ENCODE measurements at places on chromosomes 3 and 15.

DNA sequence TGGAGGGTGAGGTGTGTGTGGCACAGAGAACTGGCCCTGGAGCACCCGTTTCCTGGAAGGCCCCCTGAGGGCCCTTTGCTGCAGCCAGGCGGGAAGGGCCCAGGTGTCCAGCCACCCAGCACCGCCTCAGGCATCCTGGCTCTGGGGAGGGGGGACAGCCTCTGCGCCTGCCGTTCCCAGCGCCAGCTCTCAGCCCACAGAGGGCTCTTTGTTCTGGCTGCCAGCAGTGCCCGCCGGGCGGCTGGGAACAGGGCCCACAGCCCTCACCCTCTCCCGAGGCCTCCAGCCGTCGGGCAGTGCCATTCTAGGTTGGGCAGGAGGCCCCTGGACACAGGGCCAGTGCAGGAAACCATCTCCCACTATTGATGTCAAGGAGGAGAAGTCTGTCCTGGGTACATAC, 8.3 kb downstream of the SLC38A3 start:
- DNase-seq: no peak

DNA sequence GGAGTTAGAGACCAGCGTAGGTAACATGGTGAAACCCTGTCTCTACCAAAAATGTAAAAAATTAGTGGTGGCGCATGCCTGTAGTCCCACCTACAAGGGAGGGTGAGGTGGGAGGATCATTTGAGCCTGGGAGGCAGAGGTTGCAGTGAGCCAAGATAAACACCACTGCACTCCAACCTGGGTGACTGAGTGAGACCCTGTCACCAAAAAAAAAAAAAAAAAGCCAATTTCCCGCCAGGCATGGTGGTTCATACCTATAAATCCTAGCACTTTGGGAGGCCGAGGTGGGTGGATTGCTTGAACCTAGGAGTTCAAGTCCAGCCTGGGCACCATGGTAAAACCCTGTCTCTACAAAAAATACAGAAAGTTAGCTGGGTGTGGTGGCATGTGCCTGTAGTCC, 6.9 kb downstream of the CNOT10 start:
- DNase-seq: no peak

DNA sequence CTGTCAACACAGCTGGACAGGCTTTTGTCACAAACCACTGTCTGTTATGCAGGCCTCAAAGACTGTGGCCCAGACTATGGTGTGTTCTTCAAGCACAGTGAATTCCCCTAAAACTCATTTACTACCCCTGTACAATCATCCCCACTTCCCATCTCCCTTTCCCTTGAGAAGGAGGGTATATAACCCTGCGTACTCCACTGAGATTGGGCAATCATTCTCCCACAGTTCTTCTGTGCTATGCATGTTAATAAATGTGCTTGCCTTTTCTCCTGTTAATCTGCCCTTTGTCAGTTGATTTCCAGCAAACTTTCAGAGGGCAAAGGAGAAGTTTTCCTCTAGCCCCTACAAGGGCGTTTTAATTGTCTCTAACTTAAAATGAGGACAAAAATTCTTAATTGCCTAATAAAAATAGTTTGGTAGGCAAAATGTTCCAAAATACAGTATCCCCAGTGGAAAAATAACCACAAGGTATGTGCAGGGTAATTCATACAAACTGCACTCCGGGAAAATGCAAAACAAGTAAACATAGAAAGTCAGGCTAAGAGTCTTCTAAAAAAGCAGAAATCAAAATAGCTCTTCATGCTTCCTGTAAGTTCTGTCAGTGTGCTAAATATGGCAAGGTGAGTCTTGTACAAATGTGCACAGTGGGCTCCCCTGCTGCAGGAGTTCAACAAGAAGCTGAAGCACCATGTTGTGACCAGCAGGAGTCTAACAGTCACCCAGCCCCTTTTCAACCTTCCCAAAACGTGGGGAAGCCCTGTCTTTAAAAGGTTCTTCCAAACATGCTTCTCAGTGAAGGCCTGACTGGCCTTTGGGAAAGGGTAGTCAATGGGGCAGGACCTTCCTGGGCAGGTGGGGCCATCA, 10.2 kb downstream of the ATP10A start:
- no peak for DNase-seq

GRCh38 chr3:184317201-184317600, 2.8 kb downstream of the EIF4G1 start:
- DNase-seq: peak; percentile 7

DNA sequence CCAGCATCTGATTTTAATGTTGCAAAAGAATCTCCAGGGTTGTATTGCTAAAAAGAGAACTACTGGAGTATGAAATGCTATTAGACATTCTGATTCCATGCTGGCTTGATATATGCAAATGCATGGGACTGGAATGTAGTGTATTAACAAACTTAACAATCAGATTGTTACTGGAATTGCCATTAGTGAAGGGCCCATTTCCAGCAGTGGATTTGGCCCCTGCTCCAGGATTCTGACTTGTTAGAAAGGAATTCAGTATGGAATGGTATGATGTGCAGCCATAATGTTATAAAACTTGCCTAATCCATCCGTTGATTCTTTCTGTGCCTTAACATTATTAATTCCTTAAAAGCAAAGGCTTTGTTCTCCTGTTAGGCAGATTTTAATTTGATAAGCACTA, 7.9 kb downstream of the ARRDC4 start:
- no peak for DNase-seq

GRCh38 chr3:187211532-187212195, 14.4 kb downstream of the RTP1 start:
- no peak for DNase-seq

DNA sequence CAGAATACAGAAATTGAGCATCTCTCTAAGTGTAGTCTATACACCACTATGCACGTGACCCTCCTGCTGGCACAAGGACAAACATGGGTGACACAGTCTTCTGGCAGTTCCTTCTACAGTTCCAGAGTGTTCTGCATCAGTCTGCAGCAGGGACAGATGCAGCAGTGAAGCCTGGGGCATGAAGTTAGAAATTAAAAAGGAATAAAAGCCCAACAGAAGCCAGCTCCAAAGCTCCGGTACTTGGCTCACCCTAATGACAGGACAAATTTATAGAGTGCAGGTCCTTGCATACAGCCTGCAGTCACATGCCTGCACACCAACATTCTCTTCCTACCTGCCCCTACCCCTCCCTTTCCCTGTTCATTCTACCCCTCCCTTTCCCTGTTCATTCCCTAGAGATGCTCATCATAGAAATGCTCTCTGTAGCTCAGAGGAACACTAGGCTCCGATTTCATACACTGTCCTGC, 15.0 kb downstream of the UACA start:
- no peak for DNase-seq

DNA sequence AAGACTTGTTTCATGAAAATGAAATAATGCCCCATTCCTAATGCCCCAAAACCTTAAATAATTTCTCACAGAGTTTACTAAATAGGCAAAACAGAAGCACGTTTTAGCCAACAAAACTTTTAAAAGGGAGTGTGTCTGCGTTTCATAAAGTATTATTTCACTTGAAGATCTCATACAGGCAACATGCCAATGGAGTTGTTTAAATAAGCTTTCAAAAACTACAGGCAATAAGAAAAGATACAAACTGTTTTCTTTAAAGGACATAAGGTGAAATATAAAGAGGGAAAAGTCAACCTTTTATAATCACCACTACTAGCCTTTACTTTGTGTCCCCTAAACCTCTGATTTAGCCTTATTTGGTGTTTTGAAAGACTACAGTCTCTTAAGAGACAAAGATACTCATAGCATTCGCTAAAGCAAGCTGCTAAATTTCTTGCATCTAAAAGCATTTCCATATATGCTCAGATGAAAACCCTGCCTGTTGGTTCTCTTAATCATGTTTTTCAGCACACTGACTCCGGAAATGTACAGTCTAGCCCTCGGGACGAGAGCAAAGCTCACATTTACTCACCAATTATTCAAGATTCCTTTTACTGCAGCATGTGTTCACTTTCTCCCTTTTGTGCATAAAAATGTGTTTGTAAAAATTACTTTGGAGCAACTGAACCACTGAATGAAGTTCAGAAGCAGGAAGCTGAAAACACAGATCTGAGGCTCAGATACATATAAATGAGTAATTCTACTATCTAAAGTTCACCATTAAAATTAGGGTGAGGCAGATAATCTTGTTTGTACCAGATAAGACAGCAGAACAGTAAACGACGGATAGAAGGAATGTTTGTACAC, 119.0 kb downstream of the GOLIM4 start:
- DNase-seq: no peak

DNA sequence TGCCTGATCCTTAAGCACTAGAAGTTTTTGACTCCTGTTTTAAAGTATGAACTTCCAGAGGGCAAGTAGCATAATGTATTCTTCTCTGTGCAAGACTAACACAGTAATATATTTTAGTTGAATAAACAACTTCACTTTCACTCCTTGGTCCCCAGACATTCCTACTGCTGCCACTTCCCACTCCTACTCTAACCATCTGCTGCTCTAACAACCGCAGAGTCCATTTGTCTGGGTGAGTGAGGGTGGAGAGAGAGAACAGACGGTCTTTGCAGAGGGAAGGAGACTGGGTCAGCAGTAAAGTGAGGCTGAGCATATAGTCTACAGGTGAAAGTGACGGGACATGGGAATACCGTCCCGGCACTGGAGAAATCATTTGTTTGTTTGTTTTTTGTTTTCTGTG, 301.0 kb upstream of the SLCO3A1 start:
- no peak for DNase-seq

DNA sequence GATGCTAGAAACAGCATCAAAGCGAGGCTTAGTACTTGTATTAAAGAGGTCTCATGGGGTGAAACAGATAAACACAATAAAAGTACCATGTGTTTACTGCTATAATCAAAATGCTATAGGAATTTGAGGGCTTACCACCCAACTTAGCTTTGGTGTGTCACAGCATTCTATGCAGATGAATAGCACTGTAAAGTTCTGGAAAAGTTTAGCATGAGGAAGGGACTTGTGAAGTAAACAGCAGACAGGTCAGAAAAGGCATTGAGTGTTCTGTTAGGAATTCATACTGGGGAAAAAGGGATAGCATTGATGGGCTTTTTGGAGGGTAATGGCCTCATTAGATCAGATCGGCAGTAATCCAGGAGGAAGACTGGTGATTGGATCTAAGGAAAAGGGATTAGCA, 505.3 kb downstream of the NLGN1 start:
- no peak for DNase-seq

GRCh38 chr15:70093481-70094319, 4.0 kb downstream of the TLE3 start:
- peak; percentile 41 for DNase-seq

- no peak for DNase-seq
Observed at GRCh38 chr15:48695827-48696573, 50.5 kb upstream of the FBN1 start.

GRCh38 chr15:79930516-79930915, 33.7 kb upstream of the MTHFS start:
- DNase-seq: no peak

- peak; percentile 54 for DNase-seq
Observed at GRCh38 chr15:94306700-94307650, 75.6 kb downstream of the MCTP2 start.

DNA sequence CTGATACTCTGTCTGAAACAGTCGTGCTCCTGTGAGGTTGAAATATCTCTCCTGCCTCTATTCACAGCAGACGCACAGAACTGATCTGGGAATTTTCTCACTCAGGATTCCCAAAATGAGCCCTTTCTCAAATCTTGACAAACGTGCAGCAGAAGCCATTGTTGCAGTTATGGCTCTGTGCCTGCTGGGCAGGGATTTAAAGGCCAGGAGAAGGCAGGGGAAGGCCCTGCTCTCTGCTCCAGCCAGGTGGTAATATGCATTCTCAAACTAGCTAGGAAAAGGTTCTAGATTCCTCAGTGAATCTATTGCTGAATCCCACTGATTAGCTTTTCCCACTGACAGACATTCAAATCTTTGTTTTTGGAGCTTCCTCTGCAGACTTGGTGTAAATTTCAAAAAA, 2.2 kb downstream of the MINAR1 start:
- DNase-seq: no peak

DNA sequence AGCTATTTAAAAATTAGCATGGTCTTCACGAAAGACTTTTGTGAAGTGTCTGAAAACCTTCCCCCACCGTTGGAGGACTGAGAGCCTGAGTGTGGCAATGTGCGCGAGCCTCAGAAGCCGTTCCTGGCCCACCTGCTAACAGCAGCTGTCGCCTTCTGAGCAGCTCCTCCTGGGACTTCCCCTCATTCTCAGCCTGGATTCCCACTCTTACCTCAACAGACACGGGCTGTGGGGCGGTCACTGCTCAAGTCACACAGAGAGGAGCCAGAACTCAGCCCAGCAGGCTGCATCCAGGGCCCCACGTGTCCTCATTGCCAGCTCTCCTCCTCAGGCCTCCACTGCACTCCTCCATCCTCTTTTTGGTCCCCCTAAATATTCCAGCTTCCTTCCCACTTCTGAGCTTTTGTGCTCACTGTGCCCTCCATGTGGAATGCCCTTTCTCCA, 7.8 kb downstream of the DNASE1L3 start:
- DNase-seq: peak; percentile 64

GRCh38 chr15:90315278-90315982, 36.7 kb upstream of the ZNF774 start:
- DNase-seq: no peak

DNA sequence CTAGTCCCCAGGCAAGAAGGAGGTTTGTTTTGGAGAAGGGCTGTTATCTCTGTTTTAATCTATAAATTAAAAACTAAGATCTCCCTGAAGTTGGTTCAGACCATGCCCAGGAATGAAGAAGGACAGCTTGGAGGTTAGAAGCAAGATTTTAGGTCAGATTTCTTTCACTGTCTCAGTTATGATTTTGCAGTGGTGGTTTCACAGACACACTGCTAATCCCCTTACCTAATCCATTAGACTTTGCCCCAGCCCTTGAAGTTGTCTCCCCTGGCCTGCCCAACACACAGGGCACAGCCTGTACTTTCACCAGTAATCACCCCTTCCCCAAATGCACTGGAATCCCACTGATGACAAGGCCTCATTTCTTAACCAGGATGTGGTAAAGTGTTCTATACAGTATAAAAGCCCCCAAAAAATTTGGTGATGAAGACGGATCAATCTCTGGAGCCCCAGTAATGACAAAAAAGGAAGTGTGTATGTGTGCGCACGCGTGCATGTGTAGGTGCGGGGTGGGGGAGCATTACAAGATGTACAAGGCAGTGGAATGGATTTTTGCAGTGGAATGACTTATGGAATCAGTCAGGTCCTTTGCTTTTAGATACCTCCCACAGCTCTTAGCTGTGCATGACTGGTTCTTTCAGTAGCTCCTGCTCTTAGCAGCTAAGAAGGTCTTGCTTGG, 73.1 kb upstream of the TERB2 start:
- DNase-seq: peak; percentile 23

- DNase-seq: no peak
Observed at GRCh38 chr3:181622365-181622764, 89.4 kb upstream of the SOX2 start.

GRCh38 chr3:139547666-139548065, 8.1 kb upstream of the RBP1 start:
- no peak for DNase-seq

- DNase-seq: no peak
Observed at GRCh38 chr3:89434621-89435380, 327.4 kb downstream of the EPHA3 start.

DNA sequence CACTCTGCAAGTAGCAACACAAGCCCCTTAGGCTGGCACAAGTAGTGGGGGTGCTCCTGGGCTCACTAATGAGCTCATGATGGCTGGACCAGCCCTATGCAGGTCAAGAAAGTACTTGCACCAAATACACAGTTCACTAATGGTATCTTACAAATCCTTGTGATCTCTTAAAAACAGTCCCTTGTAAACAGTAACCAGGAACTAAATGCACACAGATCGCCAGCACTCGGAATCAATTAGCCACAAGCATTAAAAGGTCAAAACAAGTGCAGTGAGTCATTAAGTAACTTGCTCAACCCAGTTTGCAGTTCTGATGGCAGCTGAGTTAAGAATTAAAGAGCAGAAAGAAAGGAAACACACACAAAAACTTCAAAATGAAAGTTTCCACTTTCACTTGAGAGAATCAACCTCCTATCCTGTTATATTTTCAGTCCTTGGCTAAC, 43.2 kb downstream of the ARHGEF3 start:
- DNase-seq: peak; percentile 63

All from GM20000 (cell line).